ENCODE measurements at places on chromosomes 1 and 21.

DNA sequence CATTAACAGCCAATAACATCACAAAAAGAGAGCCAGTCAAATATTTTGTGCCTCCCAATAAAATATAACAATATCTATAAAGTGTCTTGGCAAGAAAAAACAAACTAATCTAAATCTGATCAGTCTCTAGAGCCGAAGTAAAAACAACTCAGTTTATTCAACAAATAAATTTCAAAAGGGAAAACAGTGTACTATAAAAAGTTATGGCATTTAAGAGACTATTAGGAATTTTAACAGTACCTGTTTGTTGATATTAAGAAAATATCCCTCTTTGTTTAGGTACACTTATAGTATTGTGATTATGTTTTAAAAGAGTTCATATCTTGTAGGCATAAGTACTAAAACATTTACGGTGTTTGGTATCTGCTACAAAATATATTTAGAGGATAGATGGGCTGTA, 36.6 kb upstream of the C1orf53 start:
- DNase-seq: no peak

DNA sequence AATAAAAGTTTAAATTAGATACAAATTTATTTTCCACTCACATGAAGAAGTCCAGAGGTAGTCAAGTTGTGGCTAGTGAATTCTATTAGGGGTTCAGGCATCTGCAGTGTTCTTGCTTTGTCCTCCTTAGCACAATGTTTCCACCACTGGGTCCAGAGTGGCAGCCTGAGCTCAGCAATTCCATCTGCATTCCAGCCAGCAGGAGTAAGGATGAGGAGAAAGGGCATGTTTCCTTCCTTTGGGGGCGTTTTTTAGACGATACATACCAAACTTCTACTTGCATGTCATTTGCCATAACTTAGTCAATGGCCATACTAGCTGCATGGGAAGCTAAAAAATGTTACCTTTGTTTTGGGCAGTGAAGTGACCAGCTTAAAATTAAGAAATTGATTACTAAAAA, 98.5 kb upstream of the VANGL1 start:
- no peak for DNase-seq

GRCh38 chr1:117981455-117982192, 52.1 kb downstream of the WDR3 start:
- no peak for DNase-seq

GRCh38 chr1:107942814-107943213, 22.2 kb downstream of the VAV3 start:
- no peak for DNase-seq

GRCh38 chr1:64686828-64687724, 57.8 kb upstream of the RAVER2 start:
- DNase-seq: peak; percentile 5

DNA sequence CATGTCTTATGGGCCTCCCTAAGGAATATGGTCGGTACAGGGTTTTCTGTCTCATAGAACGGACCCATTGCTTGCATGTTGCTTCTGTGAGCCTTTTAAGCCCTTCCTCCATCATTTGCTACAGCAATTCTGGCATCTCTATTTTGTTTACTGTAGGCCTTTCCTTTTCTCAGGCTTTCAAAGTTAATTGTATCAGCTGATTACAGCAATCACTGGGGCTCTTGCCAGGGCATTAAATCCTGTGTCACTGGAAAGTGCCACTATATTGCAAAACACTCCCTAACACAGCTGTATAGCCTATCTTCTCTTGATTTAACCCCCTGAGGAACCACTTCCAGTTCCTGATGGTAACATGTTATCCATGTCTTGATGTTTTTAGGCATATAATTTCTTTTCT, 156.5 kb downstream of the PDE4B start:
- no peak for DNase-seq

- DNase-seq: no peak
These were observed 87.3 kb downstream of the PCP4 start for GRCh38 chr21:39954570-39954969.

DNA sequence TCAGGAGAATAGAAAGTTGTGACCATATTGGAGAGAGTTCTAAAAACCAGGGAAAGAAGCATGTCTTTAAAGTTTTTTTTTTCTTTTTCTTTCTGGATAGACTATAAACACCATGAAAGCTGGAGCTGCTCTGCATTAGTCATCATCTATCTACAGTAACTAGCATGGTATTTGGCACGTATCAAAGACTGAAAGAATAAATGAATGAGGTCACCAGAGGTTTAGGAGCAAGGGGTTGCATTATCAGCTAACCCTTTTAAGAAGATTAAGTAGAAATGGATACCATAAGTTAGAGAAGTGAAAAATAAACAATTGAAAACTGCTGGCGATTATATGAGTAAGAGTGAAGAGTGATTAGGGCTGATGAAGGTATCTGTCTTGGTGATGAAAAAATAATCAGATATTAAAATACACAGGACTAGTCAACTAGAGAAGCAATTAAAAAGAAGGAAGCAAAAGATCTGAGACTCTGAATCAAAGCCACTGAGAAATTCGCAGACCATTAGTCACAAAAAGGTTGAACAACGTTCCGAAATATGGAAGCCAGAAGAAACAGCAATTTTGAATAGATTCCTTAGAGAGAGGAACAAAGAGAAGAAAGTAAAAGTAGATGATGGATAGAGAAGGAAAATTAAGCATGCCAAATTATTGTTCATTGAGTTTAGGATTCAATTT, 536.4 kb downstream of the DPYD start:
- DNase-seq: no peak

- no peak for DNase-seq
These were observed 218.9 kb downstream of the LHX8 start for GRCh38 chr1:75353051-75353450.

GRCh38 chr21:45323487-45324311, 36.0 kb upstream of the POFUT2 start:
- DNase-seq: no peak

All from T-cell (primary cell).